ENCODE measurements at places on chromosomes 7 and 10.
A peak's percentile ranks its signal among the peaks of the same experiment; 100 is the strongest.

GRCh38 chr7:27453702-27454405 is 208.8 kb downstream of the HIBADH start:
- DNase-seq = no peak

DNA sequence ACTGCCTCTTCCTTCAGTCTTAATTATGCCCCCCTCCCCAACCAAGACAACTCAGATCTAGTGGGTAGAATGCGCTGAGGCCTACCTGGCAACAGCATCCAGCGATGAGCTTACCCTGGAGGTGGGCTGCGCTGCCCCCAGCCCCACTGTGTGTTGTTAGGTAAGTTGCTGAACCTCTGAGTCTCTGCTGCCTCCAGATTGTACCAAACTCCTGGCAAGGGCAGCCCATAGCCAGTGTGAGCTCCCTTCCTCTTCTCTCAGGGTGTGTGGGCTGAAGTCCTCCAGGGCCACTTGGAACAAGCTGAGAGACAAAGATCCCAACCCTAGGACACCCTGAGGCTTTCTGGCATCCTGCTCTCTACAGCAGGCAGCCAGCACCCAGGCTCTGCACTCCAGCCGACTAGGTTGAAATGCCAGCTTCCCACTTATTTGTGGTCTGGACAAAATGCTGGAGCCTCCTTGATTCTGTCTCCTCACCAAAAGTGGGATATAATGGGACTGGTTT is 135.3 kb downstream of the ARHGAP22 start:
- DNase-seq = no peak

DNA sequence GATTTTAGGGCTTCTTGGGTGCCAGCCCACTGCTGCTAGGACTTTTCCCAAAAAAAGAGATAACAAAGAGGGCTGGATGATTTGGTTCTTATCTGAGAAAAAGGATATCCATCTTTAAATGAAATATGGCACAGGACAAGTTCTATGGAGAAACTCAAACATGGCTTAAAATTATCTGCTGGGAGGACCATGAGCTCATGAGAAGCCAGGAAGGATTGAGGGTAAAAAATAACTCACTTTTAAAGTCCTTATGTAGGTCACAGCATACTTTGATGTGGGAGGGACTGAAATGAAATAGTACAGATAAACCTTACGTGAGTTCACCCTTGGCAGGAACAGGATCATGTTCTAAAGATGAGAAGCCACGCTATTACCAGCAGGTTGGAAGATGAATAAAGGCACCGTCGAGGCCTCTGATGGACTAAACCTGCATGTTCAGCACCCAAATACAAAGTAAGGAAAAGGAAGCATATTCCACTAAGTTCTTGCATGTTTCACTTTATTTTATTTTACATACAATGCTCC is 369.2 kb upstream of the KLF6 start:
- DNase-seq = no peak

GRCh38 chr10:132330486-132330833 is 1.5 kb upstream of the LRRC27 start:
- DNase-seq = no peak

DNA sequence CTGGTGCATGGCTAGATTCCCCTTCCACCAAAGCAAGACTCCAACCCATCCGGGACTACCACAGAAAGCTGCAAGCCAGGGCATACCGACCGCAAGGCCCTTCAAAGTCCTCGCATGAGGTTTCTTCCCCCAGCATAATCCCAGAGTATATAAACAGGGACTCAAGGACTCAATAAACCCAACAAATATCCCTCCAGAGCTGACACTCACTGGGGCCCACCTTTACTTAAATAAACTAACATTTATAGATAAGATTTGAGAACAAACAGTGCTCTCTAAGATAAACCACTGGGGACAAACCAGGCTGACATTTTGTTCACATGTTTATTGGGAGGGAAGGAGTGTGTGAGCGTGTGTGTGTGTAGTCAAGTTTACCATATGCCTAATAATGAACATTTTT is 138.2 kb downstream of the ADAM12 start:
- DNase-seq = no peak

DNA sequence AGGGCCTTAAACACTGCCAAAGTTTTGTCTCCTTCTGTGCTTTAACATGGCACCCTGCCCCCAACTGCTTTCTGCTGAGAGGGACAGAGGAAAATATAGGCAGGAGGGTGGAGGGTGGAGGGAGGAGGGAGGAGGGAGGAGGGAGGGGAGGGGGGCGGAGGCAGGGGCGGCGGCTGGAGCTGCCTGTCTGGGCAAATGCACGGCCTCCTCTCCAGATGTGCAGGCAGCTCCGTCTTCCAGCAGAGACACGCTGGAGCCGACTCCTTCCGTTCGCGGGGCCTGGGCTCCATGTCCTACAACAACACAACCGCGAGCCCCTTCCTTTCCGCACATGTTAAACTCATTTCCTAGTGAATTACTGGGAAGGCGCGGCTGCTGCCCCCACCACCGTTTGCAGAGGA is 14.2 kb downstream of the EBF3 start:
- no peak for DNase-seq

DNA sequence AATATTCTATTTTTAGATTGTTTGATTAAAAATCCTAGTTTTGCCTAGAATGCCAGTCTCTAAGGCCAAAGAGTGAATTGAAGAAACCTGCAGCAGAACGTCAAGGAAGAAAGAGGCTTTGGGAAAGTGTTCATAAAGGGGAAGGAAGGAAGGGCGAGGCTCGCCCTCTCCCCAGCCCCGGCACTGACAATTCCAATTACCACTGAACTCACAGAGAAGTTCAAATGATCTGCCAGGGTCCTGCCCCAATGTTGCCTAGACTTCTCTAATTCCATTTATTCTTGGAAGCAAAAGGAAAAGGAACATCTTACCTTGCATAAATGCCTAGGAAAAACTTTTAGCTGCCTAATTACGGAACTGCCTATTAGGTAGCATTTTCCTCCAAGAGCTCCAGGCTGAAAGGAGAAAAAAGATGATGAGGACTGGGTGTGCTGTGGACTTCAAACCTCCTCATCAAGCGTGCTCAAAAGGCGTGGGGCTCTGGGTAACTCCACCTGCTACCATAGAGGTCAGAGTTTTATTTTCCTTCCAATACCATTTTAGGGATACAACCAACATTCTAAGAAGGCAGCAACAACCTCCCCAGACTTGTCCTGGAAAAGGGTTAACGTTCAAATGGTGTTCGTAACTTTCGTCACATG is 134.5 kb downstream of the PKD1L1 start:
- DNase-seq = no peak

DNA sequence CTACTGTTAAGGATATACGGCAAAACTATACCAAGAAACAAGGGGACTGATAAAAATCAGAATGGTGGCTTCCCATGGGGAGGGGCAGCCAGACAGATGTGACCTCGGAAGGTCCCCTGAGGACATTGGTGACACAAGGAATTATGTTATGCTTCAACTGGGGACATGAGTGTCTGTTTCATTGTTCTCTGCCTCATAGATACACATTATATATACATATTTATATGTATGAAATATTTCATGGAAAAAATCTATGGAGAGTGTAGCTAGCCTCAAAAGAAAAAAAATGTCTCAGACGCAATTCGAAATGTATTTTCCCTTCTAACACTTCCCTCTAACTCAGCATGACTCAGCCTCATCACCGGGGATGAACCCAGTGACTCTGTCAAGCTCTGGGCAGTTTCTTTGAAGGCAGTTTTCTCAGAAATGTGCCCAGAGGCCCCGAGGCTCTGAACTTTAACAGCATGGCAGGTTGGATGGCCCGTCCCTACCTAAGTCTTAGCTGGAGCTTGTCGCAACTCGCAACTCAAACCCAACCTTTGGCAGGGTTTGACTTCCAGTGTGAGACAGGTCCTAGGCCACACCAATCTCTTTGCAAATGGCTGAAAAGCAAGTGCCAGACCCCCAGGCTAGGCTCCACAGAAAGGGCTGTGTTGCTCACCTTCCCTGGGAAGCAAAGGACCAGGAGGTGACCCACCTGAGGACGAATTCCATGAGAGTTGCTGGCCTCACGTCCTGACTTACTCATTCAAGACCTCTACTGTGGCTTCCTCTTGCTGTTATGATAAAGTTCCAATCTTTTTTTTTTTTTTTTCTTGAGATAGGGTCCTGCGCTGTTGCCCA is 86.9 kb downstream of the CARD11 start:
- peak; percentile 15 for DNase-seq

DNA sequence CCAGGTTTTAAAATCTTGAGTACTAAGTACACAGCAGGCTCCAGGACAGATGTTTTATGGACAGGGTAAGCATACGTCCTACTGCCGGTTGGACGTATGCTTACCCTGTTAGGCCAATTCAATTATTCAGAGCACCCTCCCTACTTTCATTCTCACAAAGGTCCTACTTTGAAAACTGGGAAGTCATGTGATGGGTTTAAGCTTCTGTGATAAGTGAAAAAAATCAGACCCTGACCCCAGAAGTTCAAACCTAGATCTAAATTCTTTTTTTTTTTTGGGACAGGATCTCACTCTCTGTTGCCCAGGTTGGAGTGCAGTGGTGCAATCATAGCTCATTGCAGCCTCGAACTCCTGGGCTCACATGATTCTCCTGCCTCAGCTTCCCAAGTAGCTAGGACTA is 55.2 kb downstream of the HIPK2 start:
- DNase-seq = no peak

- DNase-seq = no peak
Observed at GRCh38 chr7:131608116-131608500, 51.7 kb upstream of the PODXL start.

DNA sequence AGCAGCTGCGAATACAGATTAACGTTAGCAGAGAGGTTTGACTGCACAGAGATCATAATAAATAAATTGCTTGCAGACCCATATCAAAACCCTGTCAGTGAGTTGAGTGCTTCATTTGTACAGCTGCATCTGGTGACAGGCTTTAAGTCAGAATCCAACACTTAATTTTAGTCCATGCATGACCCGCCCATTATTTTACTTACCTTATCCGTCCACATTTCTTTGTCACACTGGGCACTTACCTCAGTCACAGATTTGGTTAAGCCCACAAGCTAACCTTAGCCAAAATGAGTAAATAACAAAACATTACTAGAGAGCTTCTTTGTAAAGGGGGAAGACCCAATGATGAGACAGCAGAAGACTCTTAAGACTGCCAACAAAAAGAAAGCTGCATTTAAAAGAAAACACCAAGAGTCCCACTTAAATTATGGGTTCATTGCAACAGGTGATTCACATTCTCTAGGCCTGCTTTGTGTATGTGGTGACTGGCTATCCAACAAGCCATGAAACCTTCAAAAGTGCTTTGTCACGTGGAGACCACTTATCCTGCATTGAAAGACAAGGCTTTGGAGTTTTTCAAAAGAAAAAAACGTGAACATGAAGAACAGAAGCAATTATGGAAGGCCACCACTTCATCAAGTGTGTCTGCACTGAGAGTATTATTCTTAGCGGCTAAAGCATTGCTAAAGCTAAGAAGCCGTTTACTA is 32.2 kb downstream of the PHTF2 start:
- DNase-seq = no peak

DNA sequence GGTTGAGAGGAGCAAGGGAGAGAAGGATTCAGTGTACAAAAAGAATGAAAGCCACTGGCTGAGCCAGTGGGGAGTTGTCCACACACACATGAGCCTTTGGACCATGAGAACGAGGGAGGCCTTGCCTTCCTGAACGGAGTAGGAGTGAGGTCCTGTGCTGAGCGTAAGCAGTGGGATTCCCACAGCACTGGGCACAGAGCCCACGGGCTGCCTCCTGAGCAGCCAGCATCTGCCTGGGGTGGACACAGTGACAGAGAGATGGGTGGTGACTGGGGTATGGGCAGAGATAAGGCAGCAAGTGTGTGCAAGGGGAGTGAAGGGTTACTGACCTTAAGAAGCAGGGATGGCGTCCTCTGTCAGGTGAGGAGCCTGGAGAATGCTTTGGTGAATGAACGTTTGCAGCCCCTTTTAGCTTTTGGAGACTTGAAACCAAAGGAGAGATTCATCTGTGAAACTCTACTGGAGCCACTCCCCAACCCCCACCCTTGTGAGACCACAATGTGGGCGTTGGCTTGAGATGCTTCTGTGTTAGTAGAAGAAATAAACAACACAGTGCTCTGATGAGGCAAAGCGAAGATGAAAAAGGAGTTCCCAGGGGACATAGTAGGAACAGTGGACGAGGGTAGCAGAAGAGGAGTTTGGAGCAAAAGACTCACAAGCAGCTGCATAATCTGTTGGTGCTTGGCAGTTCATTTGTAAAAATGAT is 56.5 kb downstream of the FIGNL1 start:
- DNase-seq = no peak

GRCh38 chr7:114534953-114535352 is 120.3 kb downstream of the FOXP2 start:
- no peak for DNase-seq

DNA sequence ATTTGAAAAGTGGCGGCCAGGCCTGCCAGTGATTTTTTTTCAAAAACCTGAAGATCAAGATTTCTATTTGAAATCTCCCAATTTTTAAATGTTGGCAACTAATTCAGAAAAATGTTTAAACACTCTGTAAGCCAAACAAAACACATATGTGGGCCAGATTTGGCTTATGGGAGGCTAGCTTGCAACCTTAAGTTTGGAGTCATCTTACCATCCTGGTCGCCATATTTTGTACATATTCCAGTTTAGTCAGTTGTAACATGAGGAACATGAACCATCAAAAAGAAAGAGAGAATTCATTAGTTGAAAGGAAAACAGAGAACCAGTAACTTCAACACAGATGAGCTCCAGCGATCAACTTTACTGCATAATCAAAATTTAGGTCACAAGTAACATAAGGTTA is 115.4 kb downstream of the TMEM26 start:
- DNase-seq = no peak

- DNase-seq = no peak
Observed at GRCh38 chr10:84214046-84214572, 11.2 kb downstream of the LRIT2 start.

GRCh38 chr10:71638064-71638821 is 81.3 kb downstream of the C10orf105 start:
- DNase-seq = no peak

GRCh38 chr7:121451367-121452094 is 55.4 kb upstream of the FAM3C start:
- no peak for DNase-seq

DNA sequence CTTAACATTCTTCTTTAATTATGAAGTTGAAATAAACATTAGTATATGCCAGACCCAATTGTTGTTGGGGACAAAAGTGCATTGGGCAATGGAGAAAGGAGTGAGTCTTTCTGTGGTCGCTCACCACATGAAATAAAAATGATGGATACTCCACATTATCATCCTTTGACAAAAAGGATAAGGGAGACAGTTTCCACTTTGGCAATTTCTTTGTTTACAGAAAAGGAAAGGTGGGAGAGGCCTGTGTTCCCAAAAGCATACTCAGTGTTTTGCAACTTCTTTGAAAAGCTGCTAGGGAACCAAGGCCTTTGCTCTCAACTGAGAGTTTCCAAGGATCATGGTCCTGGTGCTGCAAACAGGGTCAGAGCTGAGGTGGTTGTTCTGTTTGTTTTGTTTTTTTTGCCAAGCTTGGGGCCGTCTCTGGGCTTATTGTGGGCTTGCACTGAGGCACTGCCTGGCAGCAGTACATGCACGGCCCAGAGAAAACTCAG is 341.9 kb downstream of the TNS3 start:
- DNase-seq = no peak
